Posterior vena cava (tissue), 2 donors: ENCODE measurements at places on chromosomes 3 and 15.
A peak's percentile ranks its signal among the peaks of the same experiment; 100 is the strongest.

DNA sequence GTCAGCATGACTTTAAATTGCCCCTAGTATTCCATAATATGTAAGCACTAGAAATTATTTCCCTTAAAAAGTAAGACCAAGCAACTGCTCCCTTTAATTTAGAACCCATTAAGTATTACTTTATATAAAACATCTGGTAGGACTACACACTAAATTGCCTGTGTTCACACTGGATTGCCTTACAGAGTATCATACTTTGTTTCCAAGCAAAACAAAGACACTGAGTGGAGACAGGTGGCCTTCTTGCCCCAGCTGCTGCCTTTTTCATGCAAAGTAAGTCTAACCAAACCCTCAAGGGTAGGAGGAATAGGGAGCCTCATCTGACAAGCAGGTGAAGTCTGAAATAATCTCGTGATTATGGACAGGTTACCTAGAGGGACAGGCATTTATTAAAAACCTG, 87.3 kb downstream of the PEX5L start:
- DNase-seq = no peak

GRCh38 chr3:140695361-140696061, 17.6 kb downstream of the TRIM42 start:
- no peak for DNase-seq

- DNase-seq = no peak
Observed at GRCh38 chr3:85387913-85388505, 429.2 kb downstream of the CADM2 start.

GRCh38 chr15:90512276-90512675, 17.4 kb upstream of the CRTC3 start:
- no peak for DNase-seq

DNA sequence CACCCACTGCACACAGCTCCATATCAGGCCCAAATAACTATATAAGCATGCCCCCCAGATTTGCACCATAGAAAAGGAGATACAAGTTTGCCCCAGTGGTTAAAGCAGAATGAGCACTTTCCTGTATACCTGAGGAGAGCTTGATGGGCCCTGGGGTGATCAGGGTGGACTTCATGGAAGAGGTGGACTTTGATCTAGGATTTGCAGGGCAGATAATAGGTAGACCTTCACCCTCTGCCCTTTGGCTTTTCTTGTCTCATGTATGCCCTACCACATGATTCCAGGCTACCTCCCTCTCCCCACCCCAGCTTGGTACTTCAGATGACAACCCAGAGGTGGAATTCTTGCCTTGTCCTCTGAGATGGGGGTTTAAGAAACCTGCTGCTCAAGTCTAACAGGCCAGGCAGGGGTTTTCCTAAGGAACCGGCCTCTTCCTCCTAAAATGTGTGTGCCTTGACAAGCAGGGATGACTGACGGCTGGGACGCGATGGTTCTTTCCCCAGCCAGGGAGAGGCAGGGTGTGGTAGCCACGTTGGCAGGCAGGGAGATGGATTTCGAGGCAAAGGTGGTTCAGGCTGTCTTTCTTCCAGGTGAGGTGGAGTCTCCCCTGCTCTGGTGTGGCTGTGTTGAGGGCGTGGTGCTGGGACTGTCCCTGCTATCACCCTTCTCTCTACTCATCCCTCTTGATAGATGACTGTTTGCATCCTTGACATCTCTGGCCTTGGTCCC, 6.6 kb upstream of the RHCG start:
- DNase-seq = no peak

GRCh38 chr15:67708500-67708899, 116.8 kb upstream of the SKOR1 start:
- no peak for DNase-seq

DNA sequence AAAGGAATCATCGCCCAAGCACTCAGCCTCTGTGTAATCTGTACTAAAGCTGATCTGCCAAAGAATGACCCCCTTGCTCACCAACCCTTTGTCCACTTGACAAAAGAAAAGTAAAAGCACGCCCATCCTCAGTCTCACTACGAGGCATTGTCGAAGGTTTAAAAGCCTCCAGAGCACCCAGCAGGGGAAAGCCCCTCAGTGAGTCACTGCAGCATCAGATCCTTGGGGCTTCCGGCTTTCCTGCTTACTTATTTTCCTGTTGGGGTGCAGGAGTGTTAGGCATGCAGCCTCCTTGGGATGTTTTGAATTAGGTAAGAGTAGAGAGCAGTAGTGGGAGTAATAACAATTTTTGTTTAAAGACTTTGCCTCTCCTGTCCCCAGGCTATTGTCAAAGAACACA, 216.1 kb downstream of the MTHFS start:
- no peak for DNase-seq

- no peak for DNase-seq
Observed at GRCh38 chr15:80787316-80787715, 8.1 kb downstream of the CEMIP start.

GRCh38 chr3:73674280-73674679, 49.5 kb upstream of the PDZRN3 start:
- DNase-seq = no peak

DNA sequence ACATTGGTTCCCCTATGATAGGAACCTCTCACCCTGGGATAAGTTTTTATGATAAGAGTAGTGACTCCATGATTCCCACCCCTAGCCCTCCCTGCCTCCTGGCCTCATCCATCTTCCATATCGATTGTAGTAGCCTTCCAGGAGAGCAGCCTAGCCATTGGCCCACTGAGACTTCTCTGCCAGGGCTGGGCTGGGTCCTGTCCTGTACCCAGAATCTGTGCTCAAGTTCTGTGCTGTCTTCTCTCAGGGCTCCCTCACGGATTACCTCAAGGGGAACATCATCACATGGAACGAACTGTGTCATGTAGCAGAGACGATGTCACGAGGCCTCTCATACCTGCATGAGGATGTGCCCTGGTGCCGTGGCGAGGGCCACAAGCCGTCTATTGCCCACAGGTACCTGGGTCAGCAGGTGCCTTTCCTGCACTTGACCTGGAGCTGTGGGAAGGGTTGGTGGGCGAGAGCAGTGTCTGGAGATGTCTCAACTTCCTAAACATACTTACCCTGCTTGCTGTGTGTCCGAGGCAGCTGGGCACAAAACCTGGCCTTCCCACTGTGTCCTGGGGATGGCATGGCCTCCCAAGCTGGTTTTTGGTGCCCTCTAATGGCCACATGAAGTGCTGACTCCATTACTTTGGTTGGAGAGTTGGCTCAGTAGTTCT, 16.6 kb upstream of the EXOG start:
- peak; percentile 83 for DNase-seq

DNA sequence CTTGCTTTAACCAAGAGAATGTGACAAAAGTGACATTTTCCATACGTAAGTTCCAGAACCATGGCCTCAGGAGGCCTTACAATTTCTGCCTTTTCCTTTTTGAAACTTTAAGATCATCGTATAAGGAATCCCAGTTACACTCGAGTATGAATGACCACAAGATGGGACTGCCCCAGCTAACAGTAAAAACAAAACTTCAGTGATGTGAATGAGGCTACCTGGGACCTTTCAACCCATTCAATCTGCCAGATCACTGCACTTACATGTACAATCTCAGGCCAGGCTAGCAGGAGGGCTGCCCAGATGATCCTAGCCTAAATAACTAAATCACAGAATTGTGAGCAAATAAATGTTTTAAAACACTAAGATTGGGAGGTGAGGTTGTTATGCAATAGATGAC, 328.8 kb downstream of the CNTN6 start:
- no peak for DNase-seq

- DNase-seq = peak; percentile 3
Observed at GRCh38 chr3:47473391-47473790, 2.4 kb downstream of the SCAP start.

DNA sequence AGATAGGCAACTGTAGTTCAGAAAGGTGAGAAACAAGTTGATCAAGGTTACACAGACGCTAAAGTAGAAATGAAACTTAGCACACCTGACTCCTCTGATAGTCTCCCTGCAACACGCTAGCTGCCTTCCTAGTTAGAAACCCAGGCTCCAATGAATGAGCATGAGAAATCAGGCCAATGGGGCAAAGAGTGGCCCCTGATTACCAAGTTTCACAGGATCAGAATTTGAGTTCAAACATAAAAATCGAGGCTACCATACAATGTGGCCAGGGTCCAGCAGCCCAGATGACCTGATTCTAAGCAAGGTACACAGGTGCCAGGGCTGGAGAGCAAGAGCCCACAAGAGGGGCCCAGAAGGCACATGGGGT, 7.7 kb downstream of the PLD1 start:
- no peak for DNase-seq

GRCh38 chr3:50245831-50246516, 10.0 kb downstream of the GNAI2 start:
- peak; percentile 98 for DNase-seq

- DNase-seq = no peak
Observed at GRCh38 chr15:93307513-93307912, 218.5 kb upstream of the RGMA start.

GRCh38 chr3:188491276-188491687, 337.3 kb downstream of the LPP start:
- DNase-seq = no peak

- peak; percentile 83 for DNase-seq
Observed at GRCh38 chr3:9704347-9705322, 1.0 kb downstream of the CPNE9 start.

DNA sequence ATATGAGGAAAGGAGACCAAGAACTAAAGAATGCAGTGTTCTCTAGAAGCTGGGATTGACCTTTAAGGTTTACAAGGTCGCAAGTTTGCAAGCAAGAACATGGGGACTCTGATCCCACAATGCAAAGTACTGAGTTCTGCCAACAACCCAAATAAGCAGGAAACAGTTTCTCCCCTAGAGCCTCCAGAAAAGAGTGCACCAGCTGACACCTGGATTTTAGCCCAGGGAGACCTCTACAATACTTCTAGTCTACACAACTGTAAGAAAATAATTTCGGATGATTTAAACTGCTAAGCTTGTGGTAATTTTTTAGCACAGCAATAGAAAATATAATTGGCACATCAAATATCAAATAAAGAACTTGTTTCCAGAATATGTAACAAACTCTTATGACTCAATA, 46.4 kb downstream of the EHHADH start:
- DNase-seq = no peak

DNA sequence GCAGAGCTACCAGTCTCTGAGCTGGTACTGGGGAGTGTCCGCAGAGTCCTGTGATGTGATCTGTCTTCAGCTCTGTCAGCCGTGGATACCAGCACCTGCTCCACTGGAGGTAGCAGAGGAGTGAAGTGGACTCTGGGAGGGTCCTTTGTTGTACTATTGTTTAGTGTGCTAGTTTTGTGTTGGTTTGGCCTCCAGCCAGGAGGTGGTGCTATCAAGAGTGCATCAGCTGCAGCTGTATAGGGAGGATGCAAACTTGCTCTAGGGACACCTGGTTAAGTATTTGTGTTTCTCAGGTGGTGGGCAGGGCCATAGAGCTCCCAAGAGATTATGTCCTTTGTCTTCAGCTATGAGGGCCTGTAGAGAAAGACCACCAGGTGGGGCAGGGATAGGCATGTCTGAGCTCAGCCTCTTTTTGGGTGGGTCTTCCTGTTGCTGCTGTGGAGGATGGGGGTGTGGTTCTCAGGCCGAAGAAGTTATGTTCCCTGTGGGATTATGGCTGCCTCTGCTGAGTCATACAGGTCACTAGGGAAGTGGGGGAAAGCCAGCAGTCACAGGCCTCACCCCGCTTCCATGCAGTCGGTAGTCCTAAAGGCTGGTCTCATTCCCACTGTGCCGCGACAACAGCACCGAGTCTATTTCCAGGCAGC, 443.2 kb upstream of the TBL1XR1 start:
- DNase-seq = peak; percentile 38

GRCh38 chr3:192816351-192816750, 89.0 kb upstream of the FGF12 start:
- DNase-seq = no peak

- no peak for DNase-seq
Observed at GRCh38 chr3:116561529-116561928, 116.2 kb upstream of the LSAMP start.

DNA sequence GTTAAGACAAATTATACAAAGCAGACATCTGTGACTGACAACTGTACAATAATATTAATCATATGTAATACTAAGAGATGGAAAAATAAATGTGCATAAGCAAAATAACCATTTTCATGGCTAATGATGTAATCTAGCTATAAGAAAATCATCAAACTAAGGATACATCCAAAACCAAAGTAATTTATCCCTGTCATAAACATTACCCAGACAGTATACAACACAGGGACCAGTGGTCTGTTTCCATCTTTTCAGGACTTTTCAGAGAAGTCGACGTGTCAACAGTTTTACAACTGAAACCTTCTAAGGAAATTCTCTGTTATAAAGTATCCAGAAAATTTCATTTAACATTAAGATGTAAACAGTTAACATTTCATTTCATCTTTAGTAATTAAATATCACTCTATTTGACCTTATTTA, 11.0 kb downstream of the THBS1 start:
- DNase-seq = no peak

- DNase-seq = no peak
Observed at GRCh38 chr3:177591379-177591778, 394.1 kb upstream of the TBL1XR1 start.

DNA sequence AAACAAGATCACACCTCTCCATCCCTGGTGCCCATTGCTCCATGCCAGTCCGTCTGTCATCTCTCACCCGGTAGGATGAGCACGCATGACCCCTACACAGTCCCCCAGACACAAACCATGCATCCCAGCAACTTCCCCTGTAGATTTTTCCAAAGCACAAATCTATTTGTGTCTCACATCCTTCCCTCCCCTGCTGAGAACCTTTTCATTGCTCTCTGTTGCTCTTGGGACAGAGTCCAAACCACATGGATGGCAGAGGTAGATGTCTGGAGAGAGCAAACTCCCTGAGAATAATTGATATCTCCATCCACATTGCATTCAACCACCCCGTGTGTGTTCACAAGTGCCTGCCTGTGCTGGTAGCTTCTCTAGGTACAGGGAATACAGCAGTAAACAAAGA, 29.9 kb upstream of the LRTM1 start:
- no peak for DNase-seq

DNA sequence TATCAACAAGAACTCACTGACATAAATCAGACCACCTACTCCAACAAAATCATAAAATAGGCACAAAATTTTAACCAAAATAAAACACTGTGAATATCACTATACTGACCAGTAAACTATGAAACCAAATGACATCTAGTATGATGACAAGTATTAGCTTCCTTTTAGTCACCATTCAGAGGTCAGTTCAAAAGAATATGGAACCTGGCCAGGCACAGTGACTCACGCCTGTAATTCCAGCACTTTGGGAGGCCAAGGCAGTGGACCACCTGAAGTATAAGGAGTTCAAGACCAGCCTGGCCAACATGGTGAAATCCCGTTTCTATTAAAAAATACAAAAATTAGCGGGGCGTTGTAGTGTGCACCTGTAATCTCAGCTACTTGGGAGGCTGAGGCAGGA, 65.8 kb downstream of the SMARCC1 start:
- peak; percentile 72 for DNase-seq

DNA sequence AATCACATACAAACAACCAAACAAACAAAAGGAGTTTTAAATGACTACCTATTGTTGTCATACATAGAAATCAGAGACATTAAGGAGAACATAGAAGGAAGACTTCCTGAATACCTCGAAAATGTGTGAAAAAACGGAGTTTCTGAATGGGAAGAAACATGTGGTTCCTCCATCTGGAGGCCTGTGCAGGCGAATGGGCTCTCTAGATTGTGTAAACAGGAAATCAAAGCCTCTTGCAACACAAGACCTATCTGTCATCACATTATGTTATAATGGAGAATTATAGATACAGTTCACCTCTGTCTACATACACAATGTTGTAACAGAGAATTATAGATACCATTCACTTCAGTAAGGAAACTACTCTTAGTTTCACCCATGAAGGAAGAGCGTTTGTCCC, 44.1 kb downstream of the RUBCN start:
- DNase-seq = no peak
